ENCODE measurements at places on chromosomes 6 and 20. TPM values are rescaled to one million over a fixed set of nuclear protein-coding genes. Genes with fewer than 3 reads are reported as not detected.

Gene PRPH2
- polyA plus RNA-seq = not detected

Gene ZBP1
- 33.1 TPM for polyA plus RNA-seq

Gene SPATA25
- polyA plus RNA-seq = not detected

Gene SSTR4
- polyA plus RNA-seq = not detected

Gene SLC2A10
- not detected for polyA plus RNA-seq

Gene BTN1A1
- polyA plus RNA-seq = not detected

Gene SLC22A1
- polyA plus RNA-seq = not detected

Gene PTK7
- not detected for polyA plus RNA-seq

Gene TNF
- polyA plus RNA-seq = 2.0 TPM

Gene RING1
- polyA plus RNA-seq = 5.5 TPM
